NCI-H460 (cell line): ENCODE measurements at places on chromosomes 2 and 18. TPM values are rescaled to one million over a fixed set of nuclear protein-coding genes. Genes with fewer than 3 reads are reported as not detected.

Gene SCYGR5
- not detected in 2 replicates for total RNA-seq

Gene NCKAP5
- 10.0 and 10.5 TPM in 2 replicates for total RNA-seq

Gene NT5C1B
- total RNA-seq: not detected in 2 replicates

Gene TTC39C
- 28.3 and 29.7 TPM in 2 replicates for total RNA-seq

Gene M1AP
- not detected in 2 replicates for total RNA-seq

Gene C1QL2
- total RNA-seq: not detected in 2 replicates

Gene CD28
- total RNA-seq: 0.06 TPM in 1 of 2 replicates, not detected in the other

GRCh38 chr2:2828774-2829368 lies 497.8 kb upstream of the MYT1L start:
- no peak for DNase-seq

DNA sequence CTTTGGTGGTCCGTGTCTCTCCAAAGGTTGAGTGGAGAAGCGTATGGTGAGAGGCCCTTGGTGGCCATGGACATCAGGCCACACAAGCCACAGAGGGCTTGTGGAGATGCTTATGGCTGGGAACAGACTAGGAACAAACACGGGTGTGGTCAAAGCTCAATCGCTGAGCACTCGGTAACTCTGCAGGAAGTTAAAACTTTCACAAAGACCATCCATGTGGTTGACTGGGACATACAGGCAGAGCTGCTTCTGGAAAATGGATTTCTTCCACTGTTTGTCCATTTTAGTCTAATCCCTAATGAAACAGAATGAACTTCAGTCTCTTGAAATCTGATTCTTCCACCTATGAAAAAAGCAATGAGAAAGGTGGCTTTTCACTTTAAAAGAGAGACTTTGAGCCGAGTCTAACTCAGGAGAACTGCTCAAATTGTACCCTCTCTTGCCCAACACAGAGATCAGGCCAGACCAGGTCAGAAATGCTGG lies 17.7 kb downstream of the GDF7 start:
- DNase-seq: no peak

- DNase-seq: peak; percentile 81
These were observed 1074.2 kb upstream of the ZEB2 start for GRCh38 chr2:145593991-145594614.

DNA sequence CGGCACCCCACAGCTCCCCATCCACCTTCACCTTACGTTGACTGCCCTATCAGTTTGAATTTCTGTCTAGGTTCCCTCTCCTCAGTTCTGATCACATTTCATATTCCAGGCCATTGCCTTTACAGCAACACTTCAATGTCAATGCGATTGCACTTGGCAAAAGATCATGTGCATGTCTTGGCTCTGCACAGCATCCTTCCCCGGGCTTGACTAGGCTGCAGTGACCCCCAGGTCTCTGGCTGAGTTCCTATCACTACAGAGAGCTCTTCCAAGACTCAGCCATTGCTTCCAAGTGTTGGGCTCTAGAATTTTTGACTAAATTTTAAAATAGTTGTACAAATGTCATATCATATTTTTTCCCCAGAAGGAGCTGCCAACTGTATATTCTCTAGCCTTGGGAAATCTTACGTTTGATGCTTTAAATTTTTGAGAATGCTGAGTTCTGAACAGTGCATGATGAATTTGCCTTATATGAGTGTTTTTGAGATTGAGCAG lies 103.8 kb upstream of the NEDD4L start:
- no peak for DNase-seq

DNA sequence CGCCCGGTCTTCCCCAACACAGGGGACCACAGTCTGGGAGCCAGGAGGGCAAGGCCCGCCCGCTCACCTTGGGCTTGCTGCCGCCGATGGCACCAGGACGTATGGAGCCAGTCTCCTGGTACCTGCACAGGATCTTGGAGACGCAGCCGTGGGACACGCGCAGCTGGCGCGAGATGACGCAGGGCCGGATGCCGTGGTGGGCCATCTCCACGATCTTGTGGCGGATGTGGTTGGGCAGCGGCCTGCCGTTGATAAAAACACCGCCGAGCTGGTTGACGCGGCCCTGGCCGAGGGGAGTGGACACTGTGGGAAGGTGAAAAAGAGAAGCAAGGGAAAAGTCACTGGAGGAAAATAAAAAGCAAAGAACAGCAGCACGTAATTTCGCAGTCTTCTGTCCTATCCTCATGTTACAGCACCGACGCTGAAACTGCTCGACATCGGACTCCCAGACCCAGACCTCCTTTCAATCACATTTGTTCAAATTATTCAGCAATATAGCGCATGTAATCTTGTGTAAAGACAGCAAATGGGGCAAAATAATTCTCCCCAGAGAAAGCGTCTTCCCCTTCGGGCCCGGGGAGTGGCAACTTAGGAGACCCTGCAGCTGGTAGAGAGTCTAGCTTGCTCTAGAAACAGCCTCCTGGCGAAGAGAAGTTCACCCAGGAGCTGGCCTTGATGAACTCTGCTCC lies 1.7 kb downstream of the PAX3 start:
- no peak for DNase-seq

- DNase-seq: no peak
These were observed 158.5 kb downstream of the TPO start for GRCh38 chr2:1571477-1572417.

DNA sequence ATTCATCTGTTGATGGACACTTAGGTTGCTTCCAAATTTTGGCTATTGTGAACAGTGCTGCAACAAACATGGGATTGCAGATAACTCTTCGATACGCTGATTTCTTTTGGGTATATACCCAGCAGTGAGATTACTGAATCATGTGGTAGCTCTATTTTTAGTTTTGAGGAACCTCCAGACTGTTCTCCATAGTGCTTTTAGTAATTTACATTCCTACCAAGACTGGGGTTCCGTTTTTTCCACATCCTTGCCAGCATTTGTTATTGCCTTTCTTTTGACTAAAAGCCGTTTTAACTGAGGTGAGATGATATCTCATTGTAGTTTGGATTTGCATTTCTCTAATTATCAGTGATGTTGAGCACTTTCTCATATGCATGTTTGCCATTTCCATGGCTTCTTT lies 200.3 kb downstream of the MBD5 start:
- DNase-seq: no peak

DNA sequence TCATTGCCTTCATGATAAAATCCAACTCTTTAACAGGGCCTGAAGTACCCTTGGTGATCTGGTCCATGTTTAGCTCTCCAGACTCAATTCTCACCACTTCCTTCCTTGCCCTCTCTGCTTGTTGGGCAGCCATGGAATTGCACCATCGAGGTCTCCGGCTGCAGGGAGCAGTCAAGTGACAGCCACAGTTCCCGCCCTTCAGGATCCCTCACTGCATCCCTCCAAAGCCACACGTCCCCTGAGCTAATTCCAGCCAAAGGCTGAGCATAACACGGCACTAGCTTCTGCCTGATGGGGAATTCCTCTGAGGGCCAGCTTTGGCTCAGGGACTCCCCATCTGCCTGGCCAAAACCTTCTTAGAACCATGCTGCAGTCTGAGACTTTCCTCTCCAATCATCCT lies 47.4 kb upstream of the SLC1A4 start:
- no peak for DNase-seq

DNA sequence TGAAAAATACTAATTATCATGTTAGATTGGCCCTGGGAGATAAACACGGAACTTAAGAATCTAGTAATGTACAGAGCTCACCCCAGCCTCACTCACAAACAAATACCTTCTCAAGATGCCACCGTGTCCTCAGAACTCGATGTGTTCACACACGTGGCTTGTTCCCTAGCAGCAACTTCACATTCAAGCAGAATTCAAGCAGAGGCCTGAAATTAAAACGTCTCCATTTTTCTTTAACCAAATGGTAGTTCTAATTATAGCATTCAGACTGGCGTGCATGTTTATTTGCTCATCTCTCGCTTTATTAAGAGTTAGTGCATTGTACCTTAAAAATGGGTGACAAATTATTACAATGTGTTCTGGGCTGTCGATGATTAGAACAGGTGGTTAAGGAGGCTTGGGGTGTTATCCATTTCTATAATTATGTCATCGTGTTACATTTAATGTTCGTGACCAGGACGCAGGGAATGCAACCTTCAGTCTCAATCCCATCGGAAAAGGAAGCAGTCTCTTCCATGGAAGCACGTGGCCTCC lies 57.3 kb upstream of the SLC66A3 start:
- DNase-seq: no peak

GRCh38 chr2:51027968-51028367 lies 4.0 kb downstream of the NRXN1 start:
- DNase-seq: no peak

GRCh38 chr2:231947694-231948093 lies 13.8 kb upstream of the DIS3L2 start:
- no peak for DNase-seq

DNA sequence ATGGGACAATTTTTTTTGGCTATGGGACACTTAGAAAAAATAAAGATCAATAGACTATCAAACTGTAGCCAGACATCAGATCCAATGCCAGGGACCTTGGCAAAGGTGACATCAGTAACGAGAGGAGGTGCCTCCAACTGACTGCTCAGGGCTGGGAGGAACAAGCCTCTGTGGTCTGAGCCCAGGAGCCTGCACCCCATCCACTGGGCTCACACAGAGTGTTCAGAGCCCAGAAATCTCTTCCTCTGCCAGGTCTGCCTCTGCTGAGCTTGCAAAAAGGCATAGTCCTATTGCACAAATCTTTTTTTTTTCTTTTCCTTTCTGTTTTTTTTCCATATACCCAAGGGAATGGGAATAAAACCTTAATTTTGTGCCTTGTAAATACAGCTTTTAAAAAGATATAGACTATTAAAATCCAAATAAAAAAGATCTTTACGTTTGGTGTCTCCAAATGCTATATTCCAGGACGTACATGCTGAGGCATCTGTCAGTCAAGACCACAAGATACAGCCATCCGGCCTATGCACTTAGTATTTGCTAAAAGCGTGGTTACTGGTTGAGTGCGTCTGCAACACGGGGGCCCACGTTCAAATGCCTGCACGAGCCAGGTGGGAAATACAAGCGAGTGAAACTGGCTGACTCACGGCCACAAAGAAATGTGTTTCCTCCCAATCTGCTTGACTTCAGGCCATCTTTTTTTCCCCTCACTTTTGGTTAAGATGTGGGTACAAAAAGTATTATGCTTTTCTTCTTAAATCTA lies 7.8 kb upstream of the ARHGAP25 start:
- DNase-seq: no peak

- no peak for DNase-seq
These were observed 33.5 kb upstream of the REL start for GRCh38 chr2:60847854-60848253.

- DNase-seq: no peak
These were observed 1.4 kb downstream of the SOX11 start for GRCh38 chr2:5693287-5694201.

DNA sequence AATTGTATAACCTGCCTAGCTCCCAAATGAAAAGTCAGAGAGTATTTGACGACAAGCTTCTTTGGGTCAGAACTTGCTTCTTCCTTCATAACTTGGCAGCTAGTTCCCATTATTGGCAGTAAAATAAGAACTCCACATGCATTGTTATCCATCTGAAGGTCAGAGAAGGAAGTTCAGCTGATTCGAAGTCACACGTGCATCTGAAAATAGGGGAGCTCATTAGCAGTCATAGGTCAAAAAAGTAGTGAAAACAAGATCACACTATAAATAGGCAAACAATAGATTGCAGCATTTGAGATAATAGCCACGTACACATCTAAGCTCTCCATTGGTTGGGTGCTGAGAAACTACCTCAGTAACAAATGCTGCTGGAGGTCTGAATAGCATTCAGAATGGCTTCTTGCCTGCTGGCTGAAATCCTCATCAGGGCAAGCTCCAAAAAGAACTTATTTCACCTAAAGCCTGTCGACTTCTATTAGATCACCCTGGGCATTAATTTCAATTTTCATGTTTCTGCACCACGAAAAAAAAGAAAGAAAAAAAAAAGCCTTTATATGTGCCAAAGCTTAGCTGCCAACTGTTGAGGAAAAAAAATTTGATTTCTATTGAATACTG lies 1492.9 kb upstream of the CELF4 start:
- DNase-seq: no peak

DNA sequence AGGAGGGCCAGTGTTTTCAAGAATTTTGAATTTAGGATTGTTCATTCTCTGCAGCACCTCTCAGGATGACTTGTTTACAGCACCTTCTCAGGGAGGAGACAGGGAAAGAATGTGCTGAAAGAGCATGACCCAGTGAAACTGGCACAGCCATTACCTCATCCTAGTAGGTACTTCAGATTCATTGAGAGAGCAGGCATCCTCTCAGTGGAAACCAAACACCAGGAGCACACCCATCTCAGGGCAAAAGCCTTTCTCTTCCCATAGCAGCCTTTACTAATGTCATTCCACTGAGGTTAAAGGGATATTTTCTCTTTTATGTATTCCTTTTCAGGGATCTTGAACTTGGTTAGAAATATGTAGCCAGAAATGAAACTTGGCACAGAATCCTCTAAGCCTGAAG lies 2.6 kb downstream of the MAP2 start:
- peak; percentile 77 for DNase-seq

GRCh38 chr2:139271149-139271548 lies 491.0 kb upstream of the NXPH2 start:
- DNase-seq: no peak
